CD8-positive, alpha-beta memory T cell (primary cell): ENCODE measurements at places on chromosomes 1 and 21. TPM values are rescaled to one million over a fixed set of nuclear protein-coding genes. Genes with fewer than 3 reads are reported as not detected.

The CFAP74 gene
- not detected for total RNA-seq

The LHX4 gene
- total RNA-seq: not detected

The GPR153 gene
- 0.66 TPM for total RNA-seq

The AK5 gene
- 0.46 TPM for total RNA-seq

DNA sequence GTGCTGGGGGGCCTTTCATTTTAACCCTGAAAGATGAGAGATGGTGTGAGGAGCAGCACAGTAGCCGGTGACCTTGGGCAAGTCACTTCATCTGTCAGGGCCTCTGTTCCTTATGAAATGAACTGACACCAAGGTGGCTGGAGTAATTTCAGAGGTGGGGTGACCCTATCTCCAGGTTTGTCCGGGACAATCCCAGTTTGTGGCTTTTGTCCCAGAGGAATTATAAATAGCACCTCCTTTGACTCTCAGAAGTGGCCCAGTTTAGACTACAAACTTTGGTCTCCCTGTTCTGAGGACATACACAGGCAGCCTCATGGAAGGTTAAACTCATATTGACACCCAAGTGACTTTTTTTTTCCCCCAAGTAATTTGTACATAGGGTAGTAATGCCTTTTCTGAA lies 14.6 kb downstream of the ACTN2 start:
- no peaks in the 10 kb centered on the region for H3K36me3 ChIP-seq
- no peak overlapping the region for H3K27ac ChIP-seq
- H3K4me1 ChIP-seq: no peaks in the 10 kb centered on the region
- no peak overlapping the region for H3K4me3 ChIP-seq

- no peaks in the 10 kb centered on the region for H3K27me3 ChIP-seq
- no peak overlapping the region for H3K4me3 ChIP-seq
- no peak overlapping the region for H3K27ac ChIP-seq
- no peak for DNase-seq
- no peaks in the 10 kb centered on the region for H3K36me3 ChIP-seq
These were observed 11.0 kb downstream of the CNTN2 start for GRCh38 chr1:205054013-205054412.

GRCh38 chr1:70608815-70609214 lies 197.7 kb downstream of the CTH start:
- no peaks in the 10 kb centered on the region for H3K36me3 ChIP-seq
- H3K4me3 ChIP-seq: no peak overlapping the region
- no peak for DNase-seq
- no peaks in the 10 kb centered on the region for H3K4me1 ChIP-seq
- H3K27me3 ChIP-seq: no peaks in the 10 kb centered on the region
